Activated CD4-positive, alpha-beta T cell treated with anti-CD3 and anti-CD28 coated beads, Interleukin-2, amount 10 ng/mL, durations not matched to agents 7 days and 5 days (primary cell): ENCODE measurements at places on chromosomes 2 and 18.

DNA sequence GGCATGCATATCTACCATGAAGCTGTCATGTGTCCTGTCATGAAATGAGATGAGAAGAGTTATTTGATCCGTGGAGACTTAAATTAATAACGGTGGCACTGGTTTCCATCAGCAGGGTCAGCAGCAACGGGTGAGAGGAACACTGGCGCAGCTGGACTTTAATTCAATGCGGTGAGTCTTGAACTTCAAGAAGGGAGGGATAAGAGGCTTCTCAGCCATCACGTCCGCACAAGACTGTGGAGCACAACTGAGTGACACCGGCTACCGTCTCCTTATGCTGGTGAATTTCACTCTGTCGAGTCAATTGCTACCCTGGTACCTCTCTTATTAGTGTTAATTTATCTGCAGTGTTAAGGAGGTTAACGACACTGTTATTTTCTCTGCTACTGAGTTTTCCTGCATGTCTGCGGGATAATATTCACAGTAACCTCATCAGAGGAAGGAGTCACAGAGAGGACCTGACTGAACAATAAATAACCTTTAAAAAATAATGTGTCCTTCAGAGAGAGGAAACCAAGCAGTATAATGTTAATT, 236.8 kb downstream of the EPHA4 start:
- no peak for DNase-seq

DNA sequence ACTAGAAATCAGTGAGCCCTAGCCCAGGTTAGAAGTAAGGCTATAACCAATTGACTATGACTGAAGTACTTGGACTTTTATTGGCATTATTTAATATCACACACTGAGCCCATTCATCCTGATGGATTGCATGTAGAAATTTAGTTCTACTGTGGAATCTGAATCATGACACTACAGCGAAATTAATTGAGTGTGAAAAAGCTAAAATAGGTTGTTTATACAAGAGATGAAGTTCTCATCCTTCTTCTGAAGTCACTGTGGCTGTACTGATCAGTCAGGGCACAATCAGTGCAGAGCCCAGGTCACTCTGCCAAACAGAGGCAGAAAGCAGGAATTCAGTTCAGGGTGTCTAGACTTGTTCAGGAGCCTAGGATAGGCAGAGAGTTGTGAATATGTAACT, 158.9 kb downstream of the BABAM2 start:
- no peak for DNase-seq

- DNase-seq, result peak; percentile 57
Measured at GRCh38 chr2:714005-714741, 37.0 kb upstream of the TMEM18 start.

GRCh38 chr2:62175728-62176127, 20.2 kb upstream of the B3GNT2 start:
- no peak for DNase-seq
